Hepatocyte (in vitro differentiated cells): ENCODE measurements at places on chromosomes 2 and 18. TPM values are rescaled to one million over a fixed set of nuclear protein-coding genes. Genes with fewer than 3 reads are reported as not detected.
A peak's percentile ranks its signal among the peaks of the same experiment; 100 is the strongest.

Gene KLHL30
- not detected in 2 replicates for total RNA-seq

DNA sequence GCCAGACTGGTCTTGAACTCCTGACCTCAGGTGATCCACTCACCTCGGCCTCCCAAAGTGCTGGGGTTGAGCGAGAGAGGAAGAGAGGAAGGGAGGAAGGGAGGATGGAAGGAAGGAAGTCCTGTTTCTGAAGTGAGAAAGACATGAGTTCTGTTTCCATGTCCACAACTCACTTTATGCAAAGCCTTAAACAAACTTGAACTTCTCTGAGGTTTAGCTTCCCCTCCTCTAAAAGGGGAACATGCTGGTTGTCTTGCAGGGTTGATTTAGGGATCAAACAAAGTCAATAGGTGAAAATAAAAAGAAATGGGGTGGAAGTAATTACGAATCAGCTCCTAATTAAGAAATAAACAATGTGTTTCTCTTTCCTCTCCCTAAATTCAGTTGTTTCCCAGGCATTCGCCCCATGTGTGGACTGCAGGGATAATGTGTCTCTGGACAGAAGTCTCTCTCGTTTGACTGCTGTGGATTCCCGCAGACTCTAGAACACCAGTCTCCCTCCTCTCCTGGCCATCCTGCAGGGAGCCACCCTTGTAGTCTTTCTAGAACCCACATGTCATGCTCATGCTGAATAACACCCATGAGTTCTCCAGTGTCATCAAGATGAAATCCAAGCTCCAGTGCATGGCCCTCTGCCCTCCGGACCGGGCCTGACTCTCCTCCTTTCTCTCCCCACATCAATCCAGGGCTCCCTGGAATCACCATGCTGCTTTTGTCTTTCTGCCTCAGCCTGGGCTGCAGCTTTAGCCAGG lies 229.3 kb upstream of the TRIB2 start:
- H3K4me3 ChIP-seq: no peak overlapping the region
- no peaks in the 10 kb centered on the region for H3K4me1 ChIP-seq
- DNase-seq: no peak
- no peaks in the 10 kb centered on the region for H3K27me3 ChIP-seq

Gene C2orf92
- 2.1 and 5.5 TPM in 2 replicates for total RNA-seq

DNA sequence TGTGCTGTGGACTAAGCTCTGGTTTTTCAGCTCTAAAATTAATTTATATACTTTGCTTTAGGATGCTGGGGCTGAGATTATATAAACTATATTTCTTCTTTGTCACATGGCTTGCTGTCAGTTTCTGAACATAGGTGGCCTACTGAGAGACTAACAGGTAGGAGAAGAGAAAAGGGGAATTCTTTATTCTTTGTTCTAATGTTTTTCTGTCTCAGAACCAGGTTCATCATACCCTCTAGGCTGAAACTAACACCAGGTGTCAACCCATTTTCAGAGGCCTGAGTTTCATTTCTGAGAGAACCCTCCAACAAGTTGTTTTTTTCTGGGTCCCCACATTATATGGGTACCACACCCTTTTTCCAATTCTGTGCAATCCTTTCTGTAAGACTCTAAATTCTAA lies 843.6 kb downstream of the TRIB2 start:
- H3K36me3 ChIP-seq: no peaks in the 10 kb centered on the region
- no peak for DNase-seq
- H3K27me3 ChIP-seq: no peaks in the 10 kb centered on the region
- H3K4me3 ChIP-seq: no peak overlapping the region

Gene IL1RL2
- not detected in 2 replicates for total RNA-seq

Gene CROCC2
- total RNA-seq: 0.10 and 0.20 TPM in 2 replicates

DNA sequence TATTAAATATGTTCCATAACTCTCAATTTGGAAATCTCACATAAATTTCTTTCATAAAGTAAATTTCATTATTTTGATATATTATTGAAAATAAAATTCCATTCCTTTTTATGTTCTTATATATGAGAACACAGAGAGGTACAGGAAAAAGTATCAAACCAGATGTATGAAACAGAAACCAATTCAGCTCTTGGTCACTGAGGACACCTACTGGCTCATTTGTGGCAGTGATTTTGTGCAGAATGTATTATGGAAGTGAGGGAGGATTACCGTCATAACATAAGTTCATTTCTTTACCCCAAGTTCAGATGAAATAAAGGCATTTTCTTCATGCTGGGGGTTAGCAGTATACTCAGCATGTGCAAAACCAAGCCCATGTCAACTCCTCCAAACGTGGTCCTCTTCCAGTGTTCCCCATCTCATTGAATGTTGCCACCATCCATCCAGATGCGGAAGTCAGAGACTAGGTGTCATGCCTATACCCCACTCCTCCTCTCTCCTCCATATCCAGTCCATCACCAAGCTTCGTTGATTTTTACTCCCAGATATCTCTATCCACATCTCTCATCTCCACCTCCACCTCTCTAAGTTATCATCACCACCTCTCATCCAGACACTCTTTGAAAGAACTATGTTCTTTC lies 41.7 kb upstream of the MALL start:
- H3K4me3 ChIP-seq: no peak overlapping the region
- H3K27ac ChIP-seq: no peak overlapping the region
- H3K4me1 ChIP-seq: no peaks in the 10 kb centered on the region
- no peaks in the 10 kb centered on the region for H3K36me3 ChIP-seq

GRCh38 chr2:227932403-227932802 lies 61.0 kb downstream of the DAW1 start:
- no peaks in the 10 kb centered on the region for H3K4me1 ChIP-seq
- H3K4me3 ChIP-seq: no peak overlapping the region
- no peak overlapping the region for H3K27ac ChIP-seq
- H3K36me3 ChIP-seq: no peaks in the 10 kb centered on the region
- no peaks in the 10 kb centered on the region for H3K27me3 ChIP-seq

Gene C2orf66
- 0.07 TPM in 1 of 2 replicates, not detected in the other for total RNA-seq

- H3K27me3 ChIP-seq: no peaks in the 10 kb centered on the region
- H3K4me1 ChIP-seq: no peaks in the 10 kb centered on the region
- H3K36me3 ChIP-seq: no peaks in the 10 kb centered on the region
- DNase-seq: no peak
- H3K4me3 ChIP-seq: no peak overlapping the region
Measured at GRCh38 chr2:140654565-140654964, 1476.3 kb downstream of the LRP1B start.

- H3K4me3 ChIP-seq: no peak overlapping the region
- no peaks in the 10 kb centered on the region for H3K27me3 ChIP-seq
- DNase-seq: peak; percentile 53
- H3K27ac ChIP-seq: no peak overlapping the region
- H3K36me3 ChIP-seq: no peaks in the 10 kb centered on the region
Measured at GRCh38 chr2:204108330-204108751, 171.8 kb downstream of the ICOS start.

DNA sequence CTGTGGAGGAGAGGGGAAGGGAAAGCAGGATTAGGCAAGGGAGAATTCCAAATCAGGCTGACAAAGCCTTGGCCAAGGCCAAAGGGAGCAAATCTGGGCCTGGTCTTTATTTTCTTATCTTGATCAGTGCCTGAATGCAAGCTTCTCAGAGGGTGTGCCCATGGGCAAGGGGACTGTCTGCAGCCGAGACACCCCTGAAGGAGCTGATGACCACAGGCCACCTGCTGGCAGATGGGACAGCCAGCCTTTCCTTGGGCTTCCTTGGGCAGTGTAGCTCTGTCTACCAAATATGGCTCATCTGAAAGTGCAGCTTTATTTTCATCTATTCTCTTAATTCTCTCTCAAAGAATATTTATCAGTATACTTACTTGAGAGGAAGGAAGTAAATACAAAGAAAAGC lies 117.0 kb downstream of the PKP4 start:
- H3K4me3 ChIP-seq: no peak overlapping the region
- H3K27ac ChIP-seq: no peak overlapping the region
- H3K36me3 ChIP-seq: no peaks in the 10 kb centered on the region

DNA sequence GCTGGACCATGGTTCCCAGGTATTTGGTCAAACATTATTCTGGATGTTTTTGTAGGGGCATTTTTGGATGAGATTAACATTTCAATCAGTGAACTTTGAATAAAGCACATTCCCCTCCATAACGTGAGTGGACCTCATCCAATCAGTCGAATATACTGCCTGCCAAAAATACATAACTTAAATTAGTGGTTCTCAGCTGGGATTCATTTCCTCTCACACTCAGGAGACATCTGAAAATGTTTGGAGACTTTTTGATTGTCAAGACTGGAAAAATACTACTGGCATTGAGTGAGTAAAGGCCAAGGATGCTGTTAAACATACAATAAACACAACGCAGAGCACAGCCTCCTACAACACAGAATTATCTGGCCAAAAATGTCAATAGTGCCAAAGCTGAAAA lies 198.2 kb downstream of the MYO1B start:
- H3K27ac ChIP-seq: no peak overlapping the region
- no peak for DNase-seq
- no peak overlapping the region for H3K4me3 ChIP-seq
- no peaks in the 10 kb centered on the region for H3K36me3 ChIP-seq

DNA sequence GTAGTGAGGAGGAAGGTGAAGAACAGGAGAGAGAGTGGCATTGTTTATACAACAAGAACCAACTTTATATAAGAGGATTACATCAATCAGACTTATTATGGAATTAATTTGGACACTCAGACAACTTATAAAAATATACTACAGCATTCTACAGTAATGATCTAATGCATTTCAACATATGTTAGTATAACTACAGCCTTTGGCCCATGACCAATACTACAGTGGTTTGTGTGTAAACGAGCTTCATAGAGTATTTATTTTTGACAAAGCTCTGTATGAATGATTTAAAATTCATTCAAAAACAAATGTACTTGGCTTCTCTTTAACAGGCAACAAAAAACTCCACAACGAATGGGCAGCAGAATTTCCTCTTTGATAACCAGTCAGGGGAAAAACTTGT lies 72.8 kb downstream of the ZNF521 start:
- no peaks in the 10 kb centered on the region for H3K4me1 ChIP-seq
- H3K4me3 ChIP-seq: no peak overlapping the region
- no peak overlapping the region for H3K27ac ChIP-seq
- no peak for DNase-seq
- H3K27me3 ChIP-seq: no peaks in the 10 kb centered on the region

Gene NXPH2
- total RNA-seq: 1.2 and 6.3 TPM in 2 replicates

- peak; percentile 52 for DNase-seq
- H3K4me1 ChIP-seq: peaks cover 9% of the 10 kb centered on the region
- H3K27ac ChIP-seq: no peak overlapping the region
- no peak overlapping the region for H3K4me3 ChIP-seq
- H3K27me3 ChIP-seq: no peaks in the 10 kb centered on the region
- no peaks in the 10 kb centered on the region for H3K36me3 ChIP-seq
Measured at GRCh38 chr18:50009773-50010335, 185.1 kb downstream of the MYO5B start.

Gene EPHA4
- total RNA-seq: 36.8 and 39.0 TPM in 2 replicates

Gene HOXD10
- 8.5 and 11.7 TPM in 2 replicates for total RNA-seq

Gene CCBE1
- 2.8 and 3.1 TPM in 2 replicates for total RNA-seq

- H3K4me3 ChIP-seq: no peak overlapping the region
- no peak for DNase-seq
- H3K27me3 ChIP-seq: no peaks in the 10 kb centered on the region
- no peak overlapping the region for H3K27ac ChIP-seq
- H3K4me1 ChIP-seq: peaks cover 8% of the 10 kb centered on the region
Measured at GRCh38 chr2:12685956-12686355, 30.8 kb upstream of the TRIB2 start.
